ENCODE measurements at places on chromosomes 6 and 20. TPM values are rescaled to one million over a fixed set of nuclear protein-coding genes. Genes with fewer than 3 reads are reported as not detected.

Gene LINC00237
- not detected for total RNA-seq

Gene CD93
- total RNA-seq: 25.0 TPM

Gene MARCKS
- total RNA-seq: 94.1 TPM

Gene C20orf202
- total RNA-seq: 0.34 TPM

Gene CALHM4
- not detected for total RNA-seq

DNA sequence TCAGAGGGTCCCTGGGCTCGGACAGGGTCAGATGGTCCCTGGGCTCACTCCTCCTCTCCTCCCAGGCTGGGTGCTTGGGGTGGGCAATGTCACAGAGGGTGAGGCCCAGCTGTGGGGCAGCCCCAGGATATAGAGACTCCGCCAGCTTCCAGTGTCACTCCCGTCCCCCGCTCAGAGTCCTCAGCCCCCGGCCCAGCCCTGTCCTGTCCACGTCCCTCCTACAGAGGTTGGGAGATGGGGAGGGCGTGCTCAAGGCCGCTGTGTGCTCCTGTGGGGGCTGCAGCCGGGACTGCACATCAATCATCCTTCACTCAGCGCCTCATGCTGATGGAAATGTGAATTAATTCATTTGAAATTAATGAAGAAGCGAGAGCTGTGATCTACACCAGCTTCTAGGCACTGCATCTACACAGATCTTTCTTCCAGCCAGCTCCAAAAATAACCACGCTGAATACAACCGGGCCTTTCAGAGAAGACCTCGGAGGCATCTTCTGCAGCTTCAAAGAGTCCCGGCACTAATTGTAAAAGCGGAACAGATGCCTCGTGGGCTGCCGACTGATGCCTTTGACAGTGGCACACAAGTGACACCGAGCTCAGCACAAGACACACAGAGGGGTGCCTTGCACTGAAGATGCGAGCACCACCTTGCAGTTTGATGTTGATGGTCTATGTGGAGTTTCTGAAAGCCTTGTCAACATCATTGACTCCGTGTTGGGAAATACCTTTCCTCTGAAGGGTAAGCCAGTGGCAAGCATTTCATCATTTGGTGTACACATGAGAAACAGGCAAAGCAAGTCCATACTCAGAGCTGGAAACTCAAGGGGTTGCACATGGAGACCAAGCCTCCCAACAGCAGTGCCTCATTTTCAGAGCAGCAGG is 39.3 kb downstream of the DACT2 start:
- no peak for DNase-seq

DNA sequence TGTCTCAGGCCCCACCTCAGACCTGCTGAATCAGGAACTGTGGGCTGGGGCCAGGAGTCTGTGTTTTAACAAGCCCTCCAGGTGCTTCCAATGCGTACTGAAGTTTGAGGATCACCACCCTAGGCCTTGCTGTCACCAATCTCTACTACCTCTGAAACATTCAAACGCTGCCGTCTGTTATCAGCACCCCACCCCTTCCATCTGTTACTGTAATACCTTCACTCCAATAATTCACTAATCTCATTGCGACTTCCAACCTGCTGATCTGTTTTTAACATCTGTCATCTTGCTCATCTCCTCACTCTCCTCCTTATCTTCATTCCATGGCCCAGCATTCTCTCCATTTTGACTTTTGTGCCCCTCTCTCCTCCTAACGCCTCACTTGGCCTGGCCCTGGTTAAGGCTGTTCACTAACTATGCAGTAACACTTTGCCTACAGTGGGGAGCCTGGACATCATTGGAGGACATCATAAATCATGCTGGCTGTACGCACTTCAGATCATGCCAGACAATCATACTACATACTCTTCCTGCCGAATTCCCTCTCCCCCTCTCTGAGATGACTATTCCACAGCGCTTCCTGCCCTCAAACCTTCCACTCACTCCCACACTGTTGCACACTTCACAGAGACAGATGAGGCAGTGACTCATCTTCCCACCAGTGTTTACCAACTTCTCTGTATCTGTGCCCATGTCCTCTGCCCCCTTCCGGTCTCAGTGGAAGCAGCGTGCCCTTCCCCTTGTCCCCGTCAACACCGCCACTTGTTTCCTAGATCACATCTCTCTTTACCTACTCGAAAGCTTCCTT is 3.0 kb upstream of the GUCA1B start:
- DNase-seq: no peak

DNA sequence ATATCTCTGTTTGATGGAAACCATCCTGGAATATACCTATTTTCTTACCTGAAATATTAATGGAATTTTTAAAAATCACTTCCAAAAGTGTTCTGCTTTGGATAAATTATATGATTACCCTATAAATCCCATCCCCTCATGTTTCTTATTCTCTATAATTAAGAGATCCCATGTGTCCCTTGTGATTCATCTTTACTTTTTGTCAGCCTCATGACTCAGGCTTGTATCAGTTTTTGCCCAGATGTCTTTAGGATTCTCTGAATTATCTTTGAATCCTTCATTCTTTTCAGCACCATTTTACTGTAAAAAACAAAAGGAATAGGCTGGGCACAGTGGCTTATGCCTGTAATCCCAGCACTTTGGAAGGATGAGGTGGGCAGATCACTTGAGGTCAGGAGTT is 804.5 kb upstream of the CITED2 start:
- no peak for DNase-seq

GRCh38 chr6:118659513-118660217 is 8.3 kb upstream of the CEP85L start:
- DNase-seq: no peak

DNA sequence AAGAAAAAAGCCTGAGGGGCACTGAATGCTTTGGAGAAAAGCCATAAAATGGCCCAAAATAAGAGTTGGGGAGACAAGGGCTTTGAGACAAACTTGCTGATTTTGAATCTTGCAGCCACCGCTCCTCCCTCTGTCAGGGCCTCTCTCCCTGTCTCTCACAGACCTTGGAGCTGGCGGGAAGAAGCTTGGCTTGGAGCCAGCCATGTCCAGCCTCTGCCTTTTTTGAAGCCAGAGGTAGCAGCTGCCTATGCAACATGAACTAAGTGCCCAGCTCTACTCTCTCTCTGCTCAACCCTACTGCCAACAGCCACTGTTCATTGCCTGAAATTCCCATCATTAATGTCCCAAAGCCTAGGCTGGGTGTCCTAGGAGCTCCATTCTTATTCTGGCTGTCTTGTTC is 63.7 kb upstream of the CTNNBL1 start:
- DNase-seq: peak; percentile 18

- DNase-seq: no peak
Measured at GRCh38 chr20:38855356-38855755, 49.9 kb downstream of the PPP1R16B start.

All from ovary (tissue), 10 donors.